ENCODE measurements at places on chromosomes 6 and 20.

- no peak for DNase-seq
Measured at GRCh38 chr20:1893721-1894470, 1.3 kb upstream of the SIRPA start.

- DNase-seq, result no peak
Measured at GRCh38 chr20:38840894-38841470, 35.5 kb downstream of the PPP1R16B start.

DNA sequence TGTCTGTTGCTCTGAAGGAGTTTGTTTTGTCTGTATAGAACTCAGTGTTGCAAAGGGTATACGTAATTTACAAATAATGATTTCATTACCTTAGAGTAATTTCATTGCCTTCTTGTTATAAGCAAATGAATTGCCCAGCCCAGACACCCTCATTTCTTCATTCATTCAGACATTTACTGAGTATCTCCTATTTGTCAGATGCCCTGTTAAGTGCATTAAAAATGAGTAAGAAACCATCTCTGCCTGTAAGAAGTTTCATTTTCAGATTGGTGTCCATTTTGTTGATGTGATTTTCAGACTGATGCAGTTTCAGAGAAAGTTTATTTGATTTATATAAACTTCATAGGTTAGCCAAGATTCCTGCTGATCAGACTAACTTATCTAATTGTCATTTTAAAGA is 429.3 kb downstream of the PHF3 start:
- DNase-seq, result no peak

DNA sequence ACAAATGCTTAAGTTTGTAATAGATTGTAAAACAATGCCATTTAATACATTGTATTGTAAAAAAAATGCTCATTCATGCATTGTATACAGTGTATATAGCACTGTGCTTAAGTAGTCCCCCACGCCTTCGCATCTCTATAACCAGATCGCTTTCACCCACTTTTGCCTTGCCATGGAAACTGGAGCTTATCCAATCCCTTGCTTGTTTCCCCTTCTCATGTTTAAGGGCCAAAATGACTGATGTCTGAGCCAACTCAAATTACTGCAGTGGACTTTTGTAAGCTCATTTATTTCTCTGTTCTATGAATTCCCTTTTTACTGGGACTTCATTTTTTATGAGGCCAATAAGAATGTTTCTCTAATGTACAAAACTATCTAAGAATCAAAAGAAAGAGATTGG is 730.9 kb upstream of the GJE1 start:
- DNase-seq, result no peak

DNA sequence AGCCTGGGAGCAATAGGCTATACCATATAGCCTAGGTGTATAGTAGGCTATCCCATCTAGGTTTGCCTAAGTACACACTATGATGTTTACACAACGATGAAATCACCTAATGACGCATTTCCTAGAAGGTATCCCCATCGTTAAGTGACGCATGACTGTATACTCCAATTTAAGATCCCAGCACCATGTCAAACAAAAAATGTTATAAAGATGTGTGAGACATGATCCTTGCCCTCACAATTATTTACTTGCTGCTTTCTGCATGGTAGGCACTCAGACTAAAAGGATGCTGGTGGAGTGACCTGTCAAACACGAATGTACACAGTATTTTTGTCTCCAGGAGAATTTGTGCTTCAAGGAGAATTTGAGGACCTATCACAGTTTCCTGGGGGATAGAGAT is 32.3 kb downstream of the SNAP25 start:
- no peak for DNase-seq

GRCh38 chr20:55555075-55555650 is 450.2 kb downstream of the CBLN4 start:
- DNase-seq, result no peak

GRCh38 chr6:137013738-137014602 is 30.8 kb downstream of the IL20RA start:
- no peak for DNase-seq

- no peak for DNase-seq
Measured at GRCh38 chr6:42141603-42142117, 760 bp downstream of the C6orf132 start.

GRCh38 chr6:21186479-21187055 is 407.0 kb upstream of the SOX4 start:
- DNase-seq, result no peak

All from activated CD8-positive, alpha-beta memory T cell treated with anti-CD3 and anti-CD28 coated beads for 1 hour (primary cell).